ENCODE measurements at places on chromosomes 2 and 18.

DNA sequence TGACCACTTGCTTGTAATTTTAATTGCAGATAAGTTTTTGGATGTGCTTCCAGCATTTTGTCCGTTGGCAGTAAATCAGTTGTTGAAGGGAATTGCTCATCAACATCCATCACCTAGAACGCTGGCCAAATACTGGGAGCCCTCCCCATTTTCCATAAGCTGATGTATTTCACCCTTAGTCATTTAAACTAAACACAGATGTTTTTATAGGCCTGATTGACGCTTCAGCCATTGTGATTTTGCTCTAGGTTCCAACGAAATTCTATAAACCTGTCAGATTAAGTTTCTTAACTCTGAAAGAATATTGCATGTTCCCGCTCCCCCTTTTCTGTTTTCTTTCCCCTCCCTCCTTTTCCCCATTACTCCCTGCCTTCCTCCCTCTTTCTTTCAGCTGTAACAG is 1.0 kb upstream of the RPRM start:
- DNase-seq, result no peak

GRCh38 chr2:172230889-172231401 is 128.2 kb upstream of the DLX2 start:
- no peak for DNase-seq

DNA sequence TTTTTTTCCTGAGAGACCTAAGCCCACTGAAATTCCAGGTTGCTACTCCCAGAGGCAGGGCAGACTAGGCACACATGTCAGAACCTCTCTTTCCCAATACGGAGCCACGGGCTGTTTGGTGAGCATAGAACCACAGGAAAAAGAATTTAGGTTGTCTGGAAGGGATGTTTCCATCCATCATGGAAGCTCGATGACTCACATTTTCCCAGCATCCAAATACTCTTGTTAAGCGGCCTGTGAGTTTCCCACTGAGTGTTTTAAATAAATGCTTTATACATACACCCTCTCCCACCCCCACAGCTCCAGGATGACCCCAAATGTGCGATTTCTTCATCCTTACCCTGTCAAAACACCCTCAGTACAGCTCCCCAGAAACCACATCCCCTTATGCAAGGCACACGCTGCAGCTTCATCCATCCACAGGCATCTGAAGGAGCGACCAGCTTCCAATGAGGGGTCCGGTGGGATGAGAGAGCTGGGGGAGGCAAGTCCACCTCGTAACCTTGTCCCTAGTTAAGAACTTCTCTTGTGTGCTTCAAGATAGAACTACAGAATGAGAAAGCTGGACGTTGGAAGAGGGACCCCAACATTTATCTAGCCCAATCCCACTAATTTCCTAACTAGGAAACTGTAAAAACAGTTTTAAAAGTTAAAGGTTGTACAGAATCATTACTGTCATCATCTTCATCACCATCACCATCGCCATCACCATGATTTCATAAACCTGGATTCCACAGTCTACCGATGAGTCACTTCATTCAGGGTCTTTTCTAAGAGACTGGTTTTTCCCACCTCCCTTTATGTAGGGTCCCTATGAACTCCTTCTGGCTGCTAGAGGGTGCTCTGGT is 63.5 kb upstream of the FZD7 start:
- DNase-seq, result no peak

DNA sequence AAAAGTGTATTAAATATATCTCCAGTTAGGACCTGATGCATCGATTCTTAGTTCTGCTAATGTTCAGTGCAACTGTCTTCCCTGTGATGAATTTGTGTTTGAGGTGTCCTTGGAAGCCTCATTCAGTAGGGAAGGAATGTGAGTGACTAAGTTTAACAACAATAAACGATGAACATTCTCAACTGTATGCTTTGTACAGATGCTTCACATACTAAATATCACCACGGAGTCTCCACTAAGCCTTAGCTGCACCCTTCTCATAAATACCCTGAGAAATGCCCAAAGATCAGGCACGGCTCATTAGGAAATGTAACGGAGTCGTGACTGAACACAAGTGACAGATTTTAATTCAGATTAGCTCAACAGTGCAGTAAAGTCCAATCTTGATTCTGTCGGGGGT is 24.4 kb upstream of the AGFG1 start:
- DNase-seq, result no peak

DNA sequence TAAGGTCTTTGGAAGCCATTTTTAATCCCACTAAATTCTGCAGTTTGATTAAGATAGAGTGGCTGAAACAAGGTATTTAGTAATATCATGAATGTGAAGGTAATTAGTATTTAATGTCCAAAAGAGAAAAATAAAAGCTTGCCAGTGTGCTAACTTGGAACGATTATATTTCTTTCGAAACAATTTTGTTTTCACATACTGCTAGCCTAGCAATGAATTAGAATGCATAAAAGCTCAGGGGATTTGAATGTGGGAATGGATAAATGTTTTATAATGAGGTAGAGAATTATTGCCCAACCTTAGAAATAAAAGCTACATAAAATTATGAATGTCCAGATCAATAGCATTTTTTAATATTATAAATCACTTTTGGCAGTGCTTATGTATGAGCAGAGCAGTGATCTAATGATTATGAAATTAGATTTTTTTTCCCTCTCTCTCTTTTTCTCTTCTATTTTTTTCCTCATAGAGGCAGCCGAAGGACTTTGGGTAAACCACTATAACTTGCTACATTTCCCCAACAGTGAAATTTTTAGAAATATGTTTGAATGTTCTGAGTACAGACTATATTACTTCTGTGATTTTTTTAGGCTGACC is 75.5 kb downstream of the PLCL1 start:
- no peak for DNase-seq

GRCh38 chr2:38789691-38790090 is 11.7 kb downstream of the GEMIN6 start:
- DNase-seq, result no peak

- no peak for DNase-seq
Observed at GRCh38 chr18:8994603-8995002, 107.9 kb upstream of the NDUFV2 start.

- no peak for DNase-seq
Observed at GRCh38 chr18:23971097-23971440, 43.5 kb upstream of the TTC39C start.

DNA sequence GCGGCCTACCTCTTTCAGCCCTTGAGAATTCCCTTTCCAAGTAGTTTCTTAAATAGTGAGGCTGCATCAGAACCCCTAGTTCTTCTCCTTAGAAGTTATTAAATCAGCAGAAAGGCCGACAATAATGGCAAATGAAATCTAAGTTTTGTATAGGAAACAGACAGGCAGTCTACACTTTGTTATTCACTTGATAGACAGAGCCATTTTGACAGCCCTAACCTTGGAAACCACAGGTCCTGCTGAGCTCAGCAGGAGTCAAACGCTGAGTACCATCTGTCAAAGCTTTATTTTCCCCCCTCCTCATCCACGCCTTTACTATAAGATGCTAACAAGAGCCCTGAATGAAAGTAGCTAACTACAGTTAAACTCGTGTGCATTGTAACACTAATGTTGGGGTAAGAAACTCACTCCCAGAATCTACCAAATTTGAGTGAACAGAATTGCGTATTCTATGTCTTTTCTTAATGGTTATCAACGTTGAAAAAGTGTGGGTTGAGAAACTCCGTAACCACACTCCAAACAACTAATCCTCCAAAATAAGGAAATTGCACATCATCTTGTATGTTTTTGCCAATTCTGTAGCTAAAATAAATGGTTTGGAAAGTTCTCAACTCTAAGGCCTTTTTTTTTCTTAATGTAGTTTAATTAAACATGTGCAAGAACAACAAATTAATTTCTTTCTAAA is 90.6 kb upstream of the EFEMP1 start:
- DNase-seq, result no peak

- no peak for DNase-seq
Observed at GRCh38 chr2:158998551-158999248, 30.3 kb downstream of the TANC1 start.

GRCh38 chr18:12774982-12775381 is 72.1 kb downstream of the PSMG2 start:
- no peak for DNase-seq

GRCh38 chr18:12862467-12862866 is 21.6 kb downstream of the PTPN2 start:
- no peak for DNase-seq

GRCh38 chr2:21183726-21184125 is 60.0 kb downstream of the TDRD15 start:
- no peak for DNase-seq

DNA sequence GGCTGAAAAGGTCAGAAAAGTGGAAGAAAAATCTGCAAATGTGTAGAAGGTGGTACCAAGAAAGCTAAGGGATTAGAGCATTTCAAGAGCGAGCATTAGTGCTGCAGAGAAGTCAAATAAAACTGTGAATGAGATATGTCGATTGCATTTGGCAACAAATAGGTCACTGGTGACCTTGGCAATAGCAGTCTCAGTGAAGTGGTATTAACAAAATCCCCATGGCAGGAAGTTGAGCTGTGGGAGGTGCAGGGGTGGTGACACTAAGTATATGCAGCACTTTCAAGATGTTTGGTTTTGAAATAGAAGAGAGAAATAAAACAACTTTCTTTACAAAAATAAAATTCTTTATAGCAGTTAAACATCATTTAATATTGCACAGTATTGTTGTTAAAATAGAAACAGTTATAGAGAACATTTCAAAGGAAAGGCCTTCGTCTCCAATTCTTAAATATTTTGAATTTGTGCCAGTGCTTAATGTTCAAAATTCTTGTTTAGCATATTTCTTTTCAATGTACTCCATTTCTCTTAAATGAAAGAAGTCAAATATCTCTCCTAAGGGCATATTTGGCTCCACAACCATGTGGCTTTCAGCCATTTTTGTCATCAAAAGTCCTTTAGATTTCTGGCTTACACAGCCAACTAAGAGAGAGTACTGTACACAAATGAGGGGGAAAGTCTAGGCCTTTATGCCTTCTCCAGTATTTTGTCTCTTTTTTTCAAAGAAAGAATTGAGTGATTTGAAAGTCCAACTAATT is 443.0 kb upstream of the MMADHC start:
- DNase-seq, result no peak

DNA sequence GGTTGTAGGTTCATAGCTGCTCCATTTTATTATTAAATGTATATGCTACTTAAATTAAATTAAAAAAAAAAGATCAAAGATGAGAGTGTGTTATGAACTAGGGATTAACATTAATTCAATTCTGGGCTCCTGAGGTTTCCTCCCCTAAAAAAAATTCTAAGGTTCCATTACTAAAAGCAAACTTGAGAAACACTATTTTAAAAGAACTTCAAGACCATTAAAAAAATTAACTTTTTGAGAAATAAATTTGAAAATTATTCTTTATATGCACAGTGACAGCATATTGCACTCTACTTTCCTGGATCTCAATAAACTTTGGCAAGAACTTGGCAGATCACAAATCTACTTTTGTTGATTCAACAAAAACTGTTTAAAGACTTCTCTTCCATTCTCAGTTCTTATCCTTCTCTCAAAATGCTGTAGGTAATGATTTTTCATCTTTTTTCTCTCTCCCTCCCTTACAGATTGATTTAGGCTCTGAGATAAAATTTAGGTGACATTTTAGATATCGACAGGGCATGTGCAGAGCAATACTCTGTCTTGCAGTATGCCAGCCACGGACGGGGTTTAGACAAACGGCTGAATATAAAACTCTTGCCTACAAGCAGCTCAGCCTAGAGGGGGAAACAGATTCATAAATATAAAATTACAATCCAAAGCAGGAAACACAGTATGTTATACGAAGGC is 592 bp upstream of the MARS2 start:
- no peak for DNase-seq

GRCh38 chr18:46668135-46668534 is 11.1 kb upstream of the LOXHD1 start:
- DNase-seq, result no peak

DNA sequence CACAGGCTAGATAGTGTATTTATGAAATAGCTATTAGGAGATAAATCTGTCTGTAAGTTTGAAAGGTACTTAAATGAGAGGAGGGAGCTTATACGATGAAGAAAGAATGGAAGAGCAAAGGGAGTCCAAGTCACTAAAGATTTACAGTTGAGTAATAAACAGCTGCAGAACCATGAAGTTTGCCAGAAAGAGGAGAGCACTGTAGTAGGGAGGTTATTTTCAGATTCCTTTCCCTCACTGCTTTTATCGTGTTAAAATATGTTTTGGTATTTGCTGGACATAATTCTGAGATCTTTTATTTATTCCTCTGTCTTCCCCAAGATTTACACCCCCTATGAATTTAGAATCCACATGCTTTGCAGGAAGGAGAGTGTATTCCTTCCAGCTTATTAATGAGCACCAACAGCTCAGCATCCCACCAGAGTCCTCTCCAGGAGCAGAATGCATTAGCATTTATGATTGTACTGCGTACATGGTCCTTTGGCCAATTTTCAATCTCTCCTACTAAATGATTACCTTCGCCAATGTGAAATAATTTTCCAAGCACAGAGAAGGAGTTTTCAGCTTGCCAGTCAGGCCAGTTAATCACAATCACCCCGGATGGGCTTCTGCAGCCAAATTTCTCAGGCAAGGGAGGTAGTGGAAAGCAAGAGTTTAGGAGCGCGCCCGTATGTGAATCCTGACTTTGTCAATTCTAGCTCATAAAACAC is 297.0 kb downstream of the NBAS start:
- DNase-seq, result no peak

DNA sequence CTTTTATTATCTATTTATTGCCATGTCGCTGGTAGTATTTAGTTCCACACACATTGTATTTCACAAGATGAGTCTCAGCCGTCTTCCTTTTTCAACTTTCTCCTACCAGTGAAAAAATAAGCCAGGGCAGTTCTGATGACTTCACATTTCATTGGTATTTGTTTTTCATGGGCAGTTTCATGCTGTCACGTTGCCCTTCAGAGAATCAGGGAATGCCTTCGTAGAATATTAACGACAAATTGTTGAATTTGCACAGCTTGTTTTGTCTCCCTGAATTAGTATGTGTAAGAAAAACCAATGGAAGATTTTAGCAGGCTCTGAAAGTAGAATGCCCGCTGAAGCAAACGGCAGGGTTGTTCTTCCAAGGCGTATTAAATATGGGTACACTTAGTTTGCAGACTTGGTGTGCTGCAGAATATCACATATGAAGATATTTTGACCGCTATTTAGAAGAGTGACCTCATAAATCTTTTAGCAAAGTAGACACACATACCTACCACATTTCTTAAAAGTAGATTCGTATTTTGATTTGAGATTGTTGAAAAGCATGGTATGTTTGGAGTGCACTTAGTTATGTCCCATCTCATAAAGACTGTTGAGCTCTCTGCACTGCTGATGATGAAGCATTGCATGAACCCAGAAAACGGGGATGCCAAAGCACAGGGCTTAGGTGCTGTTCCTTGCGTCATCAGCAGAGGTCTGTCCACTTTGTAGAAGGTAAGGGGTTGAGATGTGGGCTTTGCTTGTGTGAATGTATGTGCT is 2.9 kb downstream of the NEDD4L start:
- no peak for DNase-seq

GRCh38 chr2:226139759-226140158 is 659.9 kb downstream of the IRS1 start:
- no peak for DNase-seq

GRCh38 chr2:136653861-136654260 is 111.5 kb upstream of the THSD7B start:
- DNase-seq, result no peak

DNA sequence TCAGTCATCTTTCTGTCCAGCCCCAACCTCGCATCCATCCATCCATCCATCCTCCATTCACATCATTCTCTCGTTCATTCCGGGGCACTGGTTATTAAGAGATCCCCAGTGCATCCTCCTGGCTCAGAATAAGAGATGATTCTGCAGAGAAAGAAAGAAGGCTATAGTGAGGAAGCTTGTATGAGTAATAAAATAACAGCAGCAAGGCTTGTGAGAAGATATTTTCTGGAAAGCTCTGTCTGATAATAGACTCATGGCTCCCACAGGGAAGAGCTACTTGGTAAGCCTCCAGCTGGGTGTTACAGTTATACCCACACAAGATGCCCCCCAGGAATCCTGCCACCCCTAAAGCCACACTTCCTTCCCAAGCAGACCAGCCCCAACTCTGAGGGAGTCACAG is 143.2 kb downstream of the MTCL1 start:
- no peak for DNase-seq

Data from stimulated activated CD8-positive, alpha-beta memory T cell treated with anti-CD3 and anti-CD28 coated beads, Interleukin-4, amount 100 ng/mL, for 1 hour (primary cell).